ENCODE measurements at places on chromosomes 12 and 14.

DNA sequence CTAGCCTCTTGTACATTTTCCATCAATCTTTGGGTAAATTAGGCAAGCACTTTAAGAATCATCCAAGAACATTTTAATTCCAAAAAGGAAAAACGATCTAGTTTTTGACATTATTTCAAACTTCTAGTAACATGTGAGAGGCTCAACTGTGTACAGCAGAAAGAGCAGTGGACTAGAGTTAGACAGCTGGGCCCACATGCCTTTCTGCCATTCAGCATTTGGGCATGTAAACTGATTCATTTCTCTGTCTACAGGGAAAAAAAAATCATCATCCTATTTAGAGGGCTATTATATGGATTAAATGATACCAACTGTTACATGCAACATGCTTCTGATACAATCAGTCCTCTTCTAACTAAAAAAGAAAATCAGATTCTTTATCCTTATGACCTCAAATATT lies 17.7 kb downstream of the ATP2B1 start:
- no peak for DNase-seq

DNA sequence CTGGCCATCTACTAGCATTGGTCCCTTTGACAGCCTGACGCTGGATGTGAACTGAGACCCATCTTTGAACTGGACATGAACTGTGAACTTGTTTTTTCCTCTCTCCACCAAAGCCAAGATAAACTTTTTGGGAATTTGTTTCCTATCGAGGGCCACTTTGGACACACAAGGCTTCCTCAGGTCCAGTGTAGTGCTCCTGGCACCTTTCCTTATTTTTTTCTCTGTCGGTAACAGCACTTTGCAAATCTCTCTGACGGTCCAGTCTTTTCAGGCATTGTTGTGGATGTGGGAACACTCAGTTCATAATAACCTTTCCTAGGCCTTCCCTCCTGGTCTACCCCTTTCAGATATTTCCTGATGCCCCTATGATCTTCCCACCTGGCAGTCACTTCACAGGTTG lies 5.0 kb downstream of the KCNA1 start:
- no peak for DNase-seq

GRCh38 chr14:38524636-38525509 lies 269.0 kb upstream of the CLEC14A start:
- no peak for DNase-seq

GRCh38 chr12:32139064-32139421 lies 32.4 kb downstream of the BICD1 start:
- no peak for DNase-seq

DNA sequence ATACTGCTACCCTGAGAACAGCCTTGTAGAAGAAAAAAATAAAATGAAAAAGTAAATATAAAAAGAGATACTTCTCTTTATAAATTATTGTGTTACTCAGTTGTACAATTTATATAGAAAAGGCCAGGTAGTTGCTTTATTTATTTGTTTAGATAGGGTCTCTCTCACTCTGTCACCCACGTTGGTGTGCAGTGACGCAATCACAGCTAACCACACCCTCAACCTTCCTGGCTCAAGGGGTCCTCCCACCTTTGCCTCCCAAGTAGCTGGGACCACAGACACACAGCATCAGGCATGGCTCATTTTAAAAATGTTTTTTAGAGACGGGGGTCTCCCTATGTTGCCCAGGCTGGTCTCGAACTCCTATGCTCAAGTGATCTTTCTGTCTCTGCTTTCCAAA lies 175.4 kb upstream of the PZP start:
- DNase-seq, result no peak

Measured in activated CD8-positive, alpha-beta memory T cell treated with anti-CD3 and anti-CD28 coated beads for 48 hours (primary cell).